ENCODE measurements at places on chromosomes 12 and 14. TPM values are rescaled to one million over a fixed set of nuclear protein-coding genes. Genes with fewer than 3 reads are reported as not detected.

OR6C2 gene
- not detected for polyA plus RNA-seq

PPM1H gene
- polyA plus RNA-seq = 10.8 TPM

TMEM119 gene
- polyA plus RNA-seq = 55.5 TPM

KRT78 gene
- 0.16 TPM for polyA plus RNA-seq

SLC6A13 gene
- 1.9 TPM for polyA plus RNA-seq

- DNase-seq = peak; percentile 33
Measured at GRCh38 chr12:19576506-19577280, 137.4 kb downstream of the AEBP2 start.

GRCh38 chr12:10720974-10721650, 2.0 kb downstream of the YBX3 start:
- no peak for DNase-seq

- DNase-seq = no peak
Measured at GRCh38 chr14:36217732-36218131, 41.2 kb upstream of the PTCSC3 start.

- DNase-seq = no peak
Measured at GRCh38 chr14:22143363-22143762, 445.7 kb downstream of the DAD1 start.

GRCh38 chr12:78555802-78556201, 308.8 kb upstream of the SYT1 start:
- DNase-seq = no peak

- DNase-seq = no peak
Measured at GRCh38 chr14:68981539-68981976, 2.5 kb upstream of the ACTN1 start.

All from right lung (tissue), 10 donors.